ENCODE measurements at places on chromosomes 4 and X. TPM values are rescaled to one million over a fixed set of nuclear protein-coding genes. Genes with fewer than 3 reads are reported as not detected.
A peak's percentile ranks its signal among the peaks of the same experiment; 100 is the strongest.

Gene MOSPD2
- total RNA-seq, result 25.0 TPM

DNA sequence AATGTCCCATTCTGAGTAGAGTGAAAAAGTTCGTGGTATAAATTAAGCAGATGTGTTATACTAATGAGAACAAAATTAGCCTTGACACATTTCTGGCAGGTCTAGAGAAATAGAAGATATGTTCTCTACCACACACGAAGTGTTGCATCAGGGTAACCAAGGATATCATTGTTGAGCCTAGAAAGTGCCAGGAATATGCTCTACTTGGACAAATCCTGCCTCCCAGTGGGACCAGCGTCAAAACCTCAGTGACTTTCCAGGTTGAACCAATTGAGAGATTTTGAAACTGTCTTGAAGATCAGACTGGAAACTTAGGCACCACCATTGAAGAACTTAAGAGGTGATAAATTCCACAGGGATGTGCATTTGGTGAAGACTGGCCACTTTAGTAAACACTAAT is 115.9 kb downstream of the HPGD start:
- no peak for DNase-seq

GRCh38 chr4:112340023-112340422 is 42.9 kb downstream of the ALPK1 start:
- DNase-seq, result no peak

GRCh38 chr4:76993787-76994641 is 44.5 kb downstream of the SEPTIN11 start:
- DNase-seq, result peak; percentile 53

GRCh38 chrX:154401045-154401799 is 3.0 kb downstream of the RPL10 start:
- DNase-seq, result no peak

DNA sequence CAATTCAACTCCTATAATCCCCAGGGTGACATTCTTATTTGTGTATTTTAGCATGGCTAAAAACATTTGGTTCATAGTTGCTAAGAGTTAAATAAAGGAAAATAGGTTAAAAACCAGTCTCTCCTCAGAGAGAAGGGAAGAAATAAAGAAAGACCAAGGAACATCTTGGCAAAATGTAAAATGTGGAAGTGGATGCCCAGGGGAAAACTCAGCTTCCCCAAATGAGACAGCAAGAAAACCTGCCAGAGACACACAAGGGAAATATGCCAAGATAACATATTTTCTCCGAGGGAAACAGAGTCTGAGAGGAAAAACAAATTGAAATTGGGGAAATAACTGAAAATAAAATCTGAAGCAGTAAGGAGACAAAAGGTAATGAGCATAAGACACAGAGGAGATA is 1569.3 kb downstream of the PCDH18 start:
- DNase-seq, result no peak

- DNase-seq, result no peak
These were observed 489.1 kb upstream of the INTU start for GRCh38 chr4:127143460-127144195.

Gene SPANXA2
- not detected for total RNA-seq

Gene POU4F2
- total RNA-seq, result 3.8 TPM

DNA sequence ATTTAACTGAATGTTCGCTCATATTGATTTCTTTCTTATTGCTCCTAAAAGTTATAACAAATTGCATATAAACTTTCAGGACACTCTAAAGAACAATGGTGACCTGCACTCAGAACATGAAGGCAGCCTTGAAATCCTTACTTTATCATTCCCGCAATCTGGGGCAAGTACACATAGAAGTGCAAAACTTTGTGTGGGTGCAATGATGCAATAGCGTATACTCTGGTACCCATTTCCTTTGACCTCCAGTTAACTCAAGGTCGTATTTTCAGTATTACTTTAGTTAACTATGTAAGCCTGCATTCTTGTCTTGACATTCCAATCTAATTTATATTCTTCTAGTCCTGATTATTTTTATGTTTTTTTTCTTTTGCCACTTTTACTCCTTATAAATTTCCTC is 64.7 kb downstream of the C4orf46 start:
- no peak for DNase-seq

GRCh38 chrX:126770179-126770578 is 49.4 kb upstream of the PRR32 start:
- peak; percentile 0 for DNase-seq

Gene GYG2
- total RNA-seq, result 11.1 TPM

DNA sequence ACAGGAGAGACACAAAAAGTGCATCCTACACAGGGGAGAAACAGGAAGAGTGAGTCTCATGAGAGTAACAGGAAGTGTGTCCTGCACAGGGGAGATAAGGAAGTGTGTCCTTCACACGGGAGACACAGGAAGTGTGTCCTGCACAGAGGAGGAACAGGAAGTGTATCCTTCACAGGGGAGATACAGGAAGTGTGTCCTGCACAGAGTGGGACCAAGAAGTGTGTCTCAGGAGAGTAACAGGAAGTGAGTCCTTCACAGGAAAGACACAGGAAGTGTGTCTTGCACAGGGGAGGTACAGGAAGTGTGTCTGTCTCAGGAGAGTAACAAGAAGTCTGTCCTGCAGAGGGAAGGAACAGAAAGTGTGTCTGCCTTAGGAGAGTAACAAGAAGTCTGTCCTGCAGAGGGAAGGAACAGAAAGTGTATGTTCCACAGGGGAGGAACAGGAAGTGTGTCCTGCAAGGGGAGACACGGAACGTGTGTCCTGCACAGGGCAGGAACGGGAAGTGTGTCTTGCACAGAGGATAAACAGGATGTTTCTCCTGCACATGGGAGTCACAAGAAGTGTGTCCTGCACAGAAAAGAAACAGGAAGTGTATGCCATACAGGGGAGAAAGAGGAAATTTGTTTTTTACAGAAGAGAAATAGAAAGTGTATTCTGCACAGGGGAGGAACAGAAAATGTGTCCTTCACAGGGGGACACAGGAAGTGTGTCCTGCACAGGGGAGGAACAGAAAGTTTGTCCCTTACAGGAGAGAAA is 102.0 kb downstream of the ARSF start:
- no peak for DNase-seq

Gene ATP8A1
- 174 TPM for total RNA-seq

Gene C1QTNF7
- 1.5 TPM for total RNA-seq

DNA sequence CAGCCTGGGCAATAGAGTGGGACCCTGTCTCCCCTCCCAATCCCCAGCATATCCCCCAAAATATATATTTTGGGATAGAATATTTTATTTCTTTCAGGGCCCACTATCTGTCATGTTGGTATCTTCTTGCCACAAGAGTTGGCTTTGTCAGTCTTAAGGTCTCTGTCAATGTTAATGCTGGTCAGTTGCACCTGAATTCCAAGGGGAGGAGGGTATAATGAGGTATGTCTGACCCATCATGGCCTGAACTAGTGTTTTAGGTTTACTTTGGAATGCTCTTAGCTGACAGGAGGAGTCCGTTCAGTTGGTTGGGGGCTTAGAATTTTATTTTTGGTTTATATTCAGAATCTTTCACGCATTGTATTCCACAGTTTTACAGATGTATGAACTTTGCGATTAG is 6.2 kb upstream of the RPS3A start:
- DNase-seq, result no peak

DNA sequence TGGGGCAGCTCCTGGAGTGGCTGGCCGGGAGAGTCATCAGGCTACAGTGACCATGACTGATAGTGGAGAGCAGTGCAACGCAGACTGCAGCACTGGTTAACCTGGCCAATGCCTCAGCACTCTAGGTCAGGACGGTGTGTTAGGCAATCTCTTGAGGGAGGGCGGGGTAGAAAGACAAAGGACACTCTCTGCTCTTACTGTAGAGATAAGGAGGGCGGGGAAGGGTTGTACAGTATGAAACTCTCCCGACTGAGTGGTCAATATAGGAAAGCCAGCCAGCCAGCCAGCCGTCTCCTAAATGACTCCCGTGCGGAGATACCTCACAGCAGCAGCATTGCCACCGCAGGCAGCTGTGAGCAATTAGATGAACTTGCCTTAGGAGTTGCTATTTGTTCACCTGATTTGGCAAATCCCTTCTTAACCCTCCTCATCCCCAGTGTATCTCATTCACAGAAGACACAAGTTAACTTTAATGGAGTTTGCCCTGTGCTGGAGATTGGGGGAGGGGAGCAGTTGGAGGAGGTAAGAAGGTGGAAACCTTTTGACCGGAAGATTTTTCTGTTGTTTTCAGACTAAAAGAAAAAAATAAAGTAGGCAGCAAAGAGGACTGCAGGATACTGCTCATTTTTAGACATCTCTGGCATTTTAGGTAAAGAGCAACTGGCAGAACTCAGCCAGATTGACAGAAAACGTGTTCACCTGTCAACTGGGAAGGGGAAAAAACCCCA is 330.5 kb downstream of the HNRNPD start:
- DNase-seq, result no peak

DNA sequence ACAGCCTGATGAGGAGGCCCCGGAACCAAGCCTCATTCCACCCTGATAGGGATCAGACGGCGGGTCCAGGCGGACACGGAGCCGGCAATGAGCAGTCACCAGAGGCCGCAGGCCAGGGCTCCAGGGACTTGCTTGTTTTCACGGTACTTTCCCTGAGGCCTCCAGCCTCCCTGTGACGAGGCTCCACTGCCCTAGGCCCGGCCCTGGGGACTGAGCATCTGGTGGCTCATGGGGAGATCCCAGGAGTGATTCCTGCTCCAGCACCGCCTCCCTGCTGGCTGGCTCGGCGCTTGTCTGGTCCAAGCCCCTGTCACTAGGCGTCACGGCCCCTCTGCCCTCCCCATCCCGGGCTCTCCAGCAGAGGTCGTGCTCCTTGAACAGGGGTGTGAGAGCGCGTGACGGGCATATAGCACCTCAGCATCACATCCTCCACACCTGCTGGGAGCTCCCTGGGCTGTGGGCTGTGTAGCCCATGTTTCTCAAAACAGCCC is 14.1 kb downstream of the HTRA3 start:
- DNase-seq, result no peak

- no peak for DNase-seq
These were observed 88.8 kb upstream of the PAK3 start for GRCh38 chrX:111007238-111007637.

DNA sequence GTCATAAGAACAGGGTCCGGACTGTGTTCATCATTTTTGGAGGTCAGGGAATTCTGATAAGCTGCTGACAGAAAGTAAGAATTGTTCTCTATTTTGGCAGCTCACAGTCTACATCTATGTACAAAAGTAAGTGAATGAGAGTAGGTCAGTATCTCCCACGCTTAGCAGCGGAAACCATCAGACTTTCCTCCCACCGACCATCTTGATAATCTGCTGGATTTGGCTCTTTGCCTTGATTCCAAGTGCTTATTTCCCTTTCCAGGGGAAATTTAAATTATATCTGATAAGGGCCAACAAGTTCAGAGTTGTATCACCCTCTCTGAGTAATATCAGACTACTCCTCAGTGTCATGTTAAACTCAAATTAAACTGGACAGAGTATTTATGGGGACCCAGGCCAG is 118.0 kb downstream of the CAMK2D start:
- no peak for DNase-seq

DNA sequence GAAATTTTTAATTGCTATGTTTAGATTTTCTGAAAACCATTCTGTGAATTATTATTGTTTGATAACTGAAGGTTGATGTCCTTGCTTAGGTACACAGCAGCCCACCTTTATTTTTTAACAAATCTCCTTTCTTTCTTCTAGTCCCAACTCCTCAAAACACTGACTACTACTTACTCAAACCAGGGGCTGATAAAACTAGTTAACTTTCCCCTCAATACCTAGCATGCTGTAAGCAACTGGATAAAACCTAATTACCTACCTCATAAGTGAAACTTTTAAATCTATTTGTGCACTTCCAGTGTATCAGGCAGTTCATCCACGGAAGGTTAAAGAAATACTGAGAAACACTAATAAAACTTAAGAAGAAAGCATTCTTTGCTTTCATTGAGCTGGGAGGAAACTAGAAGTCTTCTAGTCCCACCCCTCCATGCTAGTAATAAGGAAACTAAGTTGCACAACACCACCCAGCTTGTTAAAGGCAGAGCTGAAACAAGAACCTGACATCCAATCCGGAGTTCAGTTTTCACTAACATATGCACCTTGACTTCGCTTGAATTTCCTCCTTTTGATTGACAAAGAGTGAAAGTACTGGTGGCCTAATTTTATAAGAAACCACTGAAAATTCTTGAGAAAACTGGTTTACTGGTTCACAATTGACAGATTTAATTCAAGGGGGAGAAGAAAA is 180.2 kb upstream of the TET2 start:
- no peak for DNase-seq

DNA sequence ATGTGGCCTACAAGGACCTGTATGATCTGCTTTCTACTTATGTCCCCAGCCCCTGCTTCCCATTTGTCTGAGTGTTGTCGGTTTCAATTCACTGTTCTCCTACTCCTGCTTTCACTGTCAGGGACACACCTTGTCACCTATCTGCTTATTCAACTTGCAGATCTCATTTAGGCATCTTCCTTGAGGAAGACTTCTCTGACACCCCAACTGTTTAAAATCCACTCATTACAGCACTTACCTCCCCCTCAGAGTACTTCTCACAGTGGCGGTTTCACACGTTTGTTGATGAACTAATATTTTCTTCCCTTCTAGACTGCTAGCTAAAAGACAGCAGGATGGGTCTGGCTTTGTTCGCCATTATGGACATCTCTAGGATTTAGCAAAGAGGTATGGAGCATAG is 279.9 kb upstream of the TET2 start:
- no peak for DNase-seq

Gene LARP7
- total RNA-seq, result 30.3 TPM

DNA sequence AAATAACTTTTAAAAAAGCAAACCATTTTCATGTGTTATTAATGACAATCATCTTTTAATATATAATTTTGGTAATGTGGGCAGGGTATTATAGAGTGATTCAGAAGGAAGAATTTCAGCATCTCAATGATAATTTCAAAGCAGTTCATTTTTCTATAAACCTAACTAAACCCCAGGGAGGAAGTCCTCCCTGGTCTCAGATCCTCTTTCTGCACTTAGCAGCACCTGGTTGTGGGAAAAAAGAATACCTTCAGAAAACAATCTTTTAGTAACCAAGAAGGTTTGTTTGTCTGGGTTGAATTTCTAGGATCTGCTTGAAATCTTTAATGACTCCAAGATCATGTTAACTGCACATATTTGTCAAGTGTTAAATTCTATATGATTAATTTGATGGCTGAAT is 29.9 kb downstream of the DKK2 start:
- no peak for DNase-seq

DNA sequence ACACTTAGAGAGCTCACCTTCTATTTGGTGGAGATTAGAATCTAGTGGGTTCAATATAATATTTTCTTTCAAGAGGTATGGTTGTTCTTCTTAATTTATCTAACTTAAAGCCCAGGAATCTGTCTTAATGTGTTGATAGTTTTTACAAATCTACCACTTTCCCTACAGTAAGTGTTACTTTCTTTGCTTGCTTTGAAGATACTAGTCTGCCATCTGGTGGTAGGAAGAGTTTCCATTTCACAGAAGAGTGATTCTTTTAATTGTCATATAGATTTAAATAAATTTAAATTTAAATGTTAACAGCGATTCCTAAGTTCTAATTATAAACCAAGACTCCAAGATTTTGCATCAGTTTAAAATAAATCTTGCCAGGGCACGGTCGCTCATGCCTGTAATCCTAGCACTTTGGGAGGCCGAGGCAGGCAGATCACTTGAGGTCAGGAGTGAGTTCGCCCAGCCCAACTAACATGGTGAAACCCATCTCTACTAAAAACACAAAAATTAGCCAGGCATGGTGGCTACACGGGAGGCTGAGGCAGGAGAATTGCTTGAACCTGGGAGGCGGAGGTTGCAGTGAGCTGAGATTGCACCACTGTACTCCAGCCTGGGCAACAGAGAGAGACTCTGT is 43.5 kb downstream of the NUDT9 start:
- peak; percentile 31 for DNase-seq

- DNase-seq, result no peak
These were observed 75.0 kb upstream of the DHX15 start for GRCh38 chr4:24659241-24659961.

GRCh38 chr4:55633903-55634302 is 2.2 kb downstream of the NMU start:
- no peak for DNase-seq
